Peyer's patch (tissue), 4 donors: ENCODE measurements at places on chromosomes 6 and 20. TPM values are rescaled to one million over a fixed set of nuclear protein-coding genes. Genes with fewer than 3 reads are reported as not detected.

DEFB129 gene
- not detected for total RNA-seq

TCF15 gene
- total RNA-seq: not detected

GRCh38 chr6:166393535-166393823 lies 10.7 kb upstream of the MPC1 start:
- DNase-seq: no peak

DNA sequence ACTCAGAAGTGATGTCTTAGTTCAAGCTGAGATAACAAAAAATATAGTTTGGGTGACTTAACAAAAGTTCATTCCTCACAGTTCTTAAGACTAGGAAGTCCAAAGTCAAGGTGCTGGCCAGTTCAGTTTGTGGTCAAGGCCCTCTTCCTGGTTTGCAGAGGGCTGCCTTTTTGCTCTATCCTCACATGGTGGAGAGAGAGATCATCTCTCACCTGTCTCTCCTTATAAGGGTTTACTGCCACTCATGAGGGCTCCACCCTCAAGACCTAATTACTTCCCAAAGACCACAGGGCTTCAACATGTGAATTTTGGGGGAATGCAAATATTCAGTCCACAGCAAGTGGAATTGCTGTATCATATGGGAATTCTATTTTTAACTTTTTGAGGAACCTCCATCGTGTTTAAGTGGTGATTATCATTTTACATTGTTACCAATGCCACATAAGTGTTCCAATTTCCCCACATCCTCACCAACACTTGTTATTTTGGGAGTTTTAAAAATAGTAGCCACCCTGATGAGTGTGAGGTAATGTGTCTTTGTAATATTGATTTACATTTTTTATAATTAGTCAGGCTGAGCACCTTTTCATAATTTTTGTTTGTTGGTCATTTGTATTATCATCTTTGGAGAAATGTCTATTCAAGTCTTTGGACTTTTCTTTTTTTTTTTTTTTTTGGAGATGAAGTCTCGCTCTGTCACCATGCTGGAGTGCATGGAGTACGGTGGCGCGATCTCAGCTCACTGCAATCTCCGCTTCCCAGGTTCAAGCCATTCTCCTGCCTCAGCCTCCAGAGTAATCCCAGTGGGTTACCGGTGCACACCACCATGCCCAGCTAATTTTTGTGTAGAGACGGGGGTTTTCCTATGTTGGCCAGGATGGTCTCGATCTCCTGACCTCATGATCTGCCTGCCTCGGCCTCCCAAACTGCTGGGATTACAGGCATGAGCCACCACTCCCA lies 112.2 kb downstream of the SESN1 start:
- DNase-seq: no peak

PRSS16 gene
- total RNA-seq: 30.3 TPM

DNA sequence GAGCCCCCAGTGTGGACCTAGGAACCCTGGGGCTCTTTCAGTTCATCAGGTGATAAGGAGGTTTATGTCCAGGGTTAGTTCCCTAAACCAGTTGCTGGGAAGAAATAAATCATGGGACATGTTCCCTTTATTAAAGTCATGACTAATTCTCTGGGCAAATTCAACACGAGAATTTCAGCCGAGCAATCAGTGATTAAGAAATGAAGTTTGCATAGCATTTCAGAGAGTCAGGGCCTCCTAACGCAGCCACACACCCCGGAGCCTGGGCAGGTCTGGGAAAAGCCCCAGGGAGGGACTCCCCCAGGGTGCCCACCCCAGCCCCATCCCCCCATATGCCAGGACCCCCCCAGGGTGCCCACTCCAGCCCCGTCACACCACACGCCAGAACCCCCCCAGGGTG lies 20.1 kb downstream of the SLCO4A1 start:
- DNase-seq: no peak

DNA sequence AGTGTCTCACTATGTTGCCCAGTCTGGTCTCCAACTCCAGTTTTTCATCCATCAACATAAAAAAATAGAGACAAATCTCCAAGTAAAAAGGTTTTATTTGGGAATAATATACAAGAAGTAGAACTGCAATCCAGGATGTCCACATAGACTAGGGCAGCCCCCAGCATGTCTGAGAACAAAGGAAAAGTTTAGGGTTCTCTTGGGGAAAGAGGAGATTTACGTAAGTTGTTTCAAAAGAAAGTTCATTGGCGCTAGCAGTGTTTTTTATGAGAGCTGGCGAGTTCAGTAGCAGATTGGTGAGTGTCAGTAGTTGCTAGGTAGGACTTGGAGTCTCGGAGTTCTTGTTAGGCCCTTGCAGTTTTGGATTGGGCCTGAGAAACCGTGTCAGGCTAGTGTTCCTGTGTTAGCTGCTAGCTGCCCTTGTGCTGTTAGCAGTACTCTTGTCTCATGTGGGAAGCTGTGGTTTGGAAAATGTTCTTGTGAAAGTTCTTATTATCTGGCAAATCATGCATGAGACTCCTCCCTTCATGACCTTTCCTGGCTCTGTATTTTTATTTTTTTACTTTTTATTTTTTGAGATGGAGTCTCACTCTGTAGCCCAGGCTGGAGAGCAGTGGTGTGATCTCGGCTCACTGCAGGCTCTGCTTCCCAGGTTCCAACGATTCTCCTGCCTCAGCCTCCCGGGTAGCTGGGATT lies 24.7 kb downstream of the TTLL9 start:
- peak; percentile 73 for DNase-seq

DNA sequence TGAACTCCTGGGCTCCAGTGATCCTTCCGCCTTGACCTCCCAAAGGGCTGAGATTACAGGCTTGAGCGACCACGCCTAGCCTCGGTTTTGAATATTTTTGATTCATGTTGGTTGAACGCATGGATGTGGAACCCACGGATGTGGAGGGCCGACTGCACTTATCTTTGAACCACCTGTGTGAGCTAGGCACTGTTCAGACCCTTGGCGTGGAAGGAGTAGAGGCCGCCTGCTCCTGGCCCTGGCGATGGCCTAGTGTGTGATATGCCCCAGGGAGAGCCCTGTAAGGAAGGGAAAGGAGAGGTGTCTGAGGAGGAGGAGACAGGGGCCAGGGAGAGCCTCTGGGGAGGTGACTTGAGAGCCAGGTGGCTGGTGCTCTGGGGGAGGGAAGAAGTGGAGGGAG lies 64.3 kb downstream of the BCAS4 start:
- DNase-seq: no peak

DNA sequence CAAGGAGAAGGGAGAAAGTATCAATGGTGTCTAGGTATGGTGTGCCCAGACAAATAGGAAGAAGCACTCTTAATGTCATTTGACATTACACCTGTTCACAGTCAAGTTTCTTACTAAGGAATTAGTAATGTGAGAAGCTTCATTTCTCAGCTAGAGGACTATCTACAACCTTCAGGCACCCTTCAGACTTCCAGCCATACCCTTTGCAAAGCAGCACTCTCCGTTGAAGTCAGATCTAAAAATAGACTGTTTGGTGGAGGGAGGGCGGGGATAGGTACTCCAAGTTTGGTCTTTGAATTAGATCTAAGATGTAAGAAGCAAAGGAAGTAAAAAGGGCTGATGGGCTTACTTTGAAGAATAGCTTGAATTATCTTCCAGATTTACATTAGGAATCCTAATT lies 311.1 kb downstream of the SLC35F1 start:
- DNase-seq: no peak

DNA sequence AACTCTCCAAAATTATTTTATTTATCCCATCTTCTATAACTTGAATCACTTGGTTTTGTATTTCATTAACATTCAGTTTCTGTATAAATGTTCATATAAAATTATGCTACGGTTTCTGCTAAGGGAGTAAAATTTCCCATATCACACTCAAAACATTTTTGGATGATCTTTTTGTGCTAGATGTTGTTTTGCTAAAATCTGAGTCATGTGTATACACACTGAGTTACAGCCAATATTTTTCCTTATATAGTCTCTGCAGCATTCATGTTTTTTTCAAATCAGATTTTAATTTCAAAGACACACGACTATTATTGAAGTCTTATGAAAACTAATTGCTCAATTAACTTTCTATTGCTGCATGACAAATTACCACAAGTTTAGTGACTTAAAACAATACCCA lies 54.3 kb upstream of the SLC2A12 start:
- no peak for DNase-seq

DNA sequence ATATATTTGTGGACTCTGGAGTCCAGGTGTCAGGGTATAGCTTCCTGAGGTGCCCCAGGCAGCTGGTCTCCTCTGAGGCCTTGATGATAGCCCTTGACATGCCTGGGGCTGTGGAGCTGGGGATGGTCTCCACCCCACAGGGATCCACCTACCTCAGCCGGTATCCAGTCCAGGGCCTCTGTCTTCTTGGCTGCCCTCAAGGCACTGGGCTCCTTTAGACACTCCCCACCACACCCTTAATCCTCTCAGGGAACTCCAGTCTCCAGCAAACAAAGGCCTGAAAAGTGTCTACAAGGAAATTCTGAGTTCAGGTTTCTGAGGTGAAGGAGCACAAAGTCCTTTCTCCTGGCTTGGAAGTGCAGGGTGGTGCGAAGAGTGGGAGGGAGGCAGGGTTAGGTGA lies 44.6 kb upstream of the DDR1 start:
- peak; percentile 68 for DNase-seq

DNA sequence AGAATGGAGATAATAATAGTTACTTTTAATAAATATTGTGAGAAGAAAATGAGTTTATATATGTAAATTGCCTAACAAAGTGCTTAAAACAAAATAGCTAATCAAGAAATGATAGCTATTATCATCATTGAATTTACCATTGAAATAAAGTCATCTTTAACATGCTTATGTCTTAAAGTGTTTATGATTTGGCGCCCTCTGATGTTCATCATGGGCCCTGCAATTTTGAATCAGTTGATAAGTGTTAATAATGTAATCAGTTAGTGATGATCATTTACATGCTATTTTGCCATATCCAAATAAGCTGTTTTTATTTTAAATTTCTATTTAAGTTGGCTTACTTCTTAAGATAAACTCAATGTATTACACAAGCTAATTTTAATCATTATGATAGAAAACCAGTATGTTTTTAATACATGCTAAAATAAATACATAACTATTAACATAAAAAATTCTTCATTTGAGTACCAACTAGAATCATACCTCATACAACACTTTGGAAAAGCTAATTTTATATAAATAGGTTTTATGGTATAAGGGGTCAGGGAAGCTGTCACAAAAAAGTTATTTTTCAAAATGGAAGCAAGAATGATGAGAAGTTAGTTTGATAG lies 39.2 kb upstream of the TPD52L1 start:
- DNase-seq: peak; percentile 83

GRCh38 chr20:58452667-58453255 lies 62.4 kb downstream of the APCDD1L start:
- DNase-seq: no peak

GRCh38 chr6:79064635-79065034 lies 13.4 kb downstream of the PHIP start:
- no peak for DNase-seq
